ENCODE measurements at places on chromosomes 12 and 14.

GRCh38 chr12:18868717-18869116 lies 130.8 kb downstream of the CAPZA3 start:
- no peak for DNase-seq

DNA sequence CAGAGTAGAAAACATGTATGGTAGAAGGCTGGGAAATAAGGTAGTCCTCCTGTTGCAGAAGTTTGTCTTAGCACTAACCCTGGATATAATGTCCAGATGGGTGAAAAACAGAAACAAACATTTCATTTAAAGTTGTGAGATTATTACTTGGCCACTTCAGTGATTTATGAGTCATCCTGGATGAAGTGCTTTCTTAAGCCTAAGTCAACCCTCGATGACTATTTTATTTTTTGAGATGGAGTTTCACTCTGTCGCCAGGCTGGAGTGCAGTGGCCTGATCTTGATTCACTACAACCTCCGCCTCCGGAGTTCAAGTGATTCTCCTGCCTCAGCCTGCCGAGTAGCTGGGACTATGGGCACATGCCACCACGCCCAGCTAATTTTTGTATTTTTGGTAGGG lies 10.2 kb downstream of the DLST start:
- no peak for DNase-seq

- DNase-seq, result peak; percentile 84
Measured at GRCh38 chr12:127559349-127560040, 707.5 kb upstream of the TMEM132C start.

DNA sequence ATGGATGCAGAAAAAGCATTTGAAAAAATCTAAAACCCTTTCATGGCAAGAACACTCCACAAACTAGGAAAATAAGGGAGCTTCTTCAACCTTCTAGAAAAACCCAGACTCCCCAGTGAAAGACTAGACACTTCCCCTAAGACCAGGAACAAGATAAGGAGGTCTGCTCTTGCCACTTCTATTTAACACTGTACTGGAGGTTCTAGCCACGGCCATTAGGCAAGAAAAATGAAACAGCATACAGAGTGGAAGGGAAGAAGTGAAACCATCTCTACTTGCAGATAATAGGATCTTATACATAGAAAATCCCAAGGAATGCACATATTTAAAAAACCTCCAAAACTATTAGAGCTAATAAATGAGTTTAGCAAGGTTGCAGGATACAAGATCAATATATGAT lies 42.3 kb downstream of the CHGA start:
- DNase-seq, result no peak

GRCh38 chr12:43312991-43313505 lies 239.0 kb downstream of the ADAMTS20 start:
- no peak for DNase-seq

- no peak for DNase-seq
Measured at GRCh38 chr12:112714166-112714710, 77.3 kb upstream of the RPH3A start.

DNA sequence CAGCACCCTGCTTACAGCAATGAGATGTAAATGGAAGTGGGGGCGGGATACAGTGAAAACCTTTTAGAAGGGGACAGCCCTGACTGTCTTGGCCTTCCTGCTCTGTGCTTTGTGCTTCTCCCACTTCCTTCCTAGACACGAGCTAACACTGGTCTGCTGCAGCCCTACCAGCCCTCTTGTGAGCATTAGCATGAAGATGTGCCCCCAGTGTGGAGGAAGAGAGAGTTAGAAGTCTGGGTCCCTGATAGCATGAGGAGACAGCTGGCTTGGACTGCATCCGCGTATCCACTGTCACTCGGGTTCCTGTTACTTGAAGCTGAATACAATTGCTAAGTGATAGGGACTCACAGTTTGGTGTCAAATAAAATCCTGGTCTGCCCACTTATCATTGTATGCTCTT lies 248.1 kb upstream of the SOX5 start:
- DNase-seq, result no peak

DNA sequence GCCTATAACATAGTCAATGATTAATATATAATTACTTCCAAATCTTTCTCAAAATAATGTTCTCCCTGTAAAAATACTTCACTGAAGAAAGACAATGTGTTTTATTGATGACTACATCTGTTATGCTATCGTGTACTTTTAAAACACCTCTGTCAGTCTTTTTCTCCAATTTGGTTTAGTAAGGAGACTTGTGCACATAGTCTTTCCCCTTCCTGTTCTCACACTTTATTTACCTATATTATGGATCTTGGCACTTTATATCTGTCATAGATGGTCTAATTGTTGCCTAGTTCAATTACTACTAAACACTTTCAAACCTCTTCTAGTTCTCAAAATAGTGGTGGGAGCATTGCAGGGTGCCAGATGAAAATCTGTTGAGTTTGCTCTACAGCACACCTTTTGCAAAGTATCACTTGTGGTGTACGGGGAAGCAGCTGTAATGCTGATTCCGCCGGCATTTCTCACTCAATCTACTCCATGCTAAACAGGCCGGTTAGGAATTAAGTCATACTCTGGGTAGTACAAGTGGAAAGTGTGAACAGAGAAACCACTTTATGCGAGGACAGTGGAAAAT lies 1.1 kb upstream of the INSM2 start:
- no peak for DNase-seq

- no peak for DNase-seq
Measured at GRCh38 chr12:112207397-112207924, 82.1 kb downstream of the TRAFD1 start.

All from activated CD4-positive, alpha-beta T cell treated with anti-CD3 and anti-CD28 coated beads for 48 hours (primary cell).